ENCODE measurements at places on chromosomes 12 and 14.

GRCh38 chr12:93089805-93090569 lies 160.9 kb upstream of the EEA1 start:
- DNase-seq = no peak

DNA sequence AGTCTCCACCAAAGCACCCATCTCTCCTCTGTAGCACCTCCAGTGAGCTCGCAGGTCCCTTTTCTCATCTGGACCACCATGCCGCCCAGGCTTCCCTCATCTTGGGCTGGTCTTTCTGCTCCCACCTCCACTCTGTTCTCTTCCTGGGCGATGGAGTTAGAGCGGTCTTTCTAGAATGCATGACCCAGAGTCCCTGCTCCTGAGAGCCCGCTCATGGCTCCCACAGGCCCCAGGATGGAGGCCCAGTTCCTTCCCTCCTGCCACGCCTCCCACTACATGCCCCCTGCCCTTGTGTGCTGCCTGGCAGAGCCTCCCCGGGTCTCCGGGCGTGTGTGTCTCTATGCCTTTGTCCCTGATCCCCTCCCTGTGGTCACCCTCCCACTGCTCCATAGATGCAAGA lies 100.7 kb upstream of the RTL1 start:
- no peak for DNase-seq

DNA sequence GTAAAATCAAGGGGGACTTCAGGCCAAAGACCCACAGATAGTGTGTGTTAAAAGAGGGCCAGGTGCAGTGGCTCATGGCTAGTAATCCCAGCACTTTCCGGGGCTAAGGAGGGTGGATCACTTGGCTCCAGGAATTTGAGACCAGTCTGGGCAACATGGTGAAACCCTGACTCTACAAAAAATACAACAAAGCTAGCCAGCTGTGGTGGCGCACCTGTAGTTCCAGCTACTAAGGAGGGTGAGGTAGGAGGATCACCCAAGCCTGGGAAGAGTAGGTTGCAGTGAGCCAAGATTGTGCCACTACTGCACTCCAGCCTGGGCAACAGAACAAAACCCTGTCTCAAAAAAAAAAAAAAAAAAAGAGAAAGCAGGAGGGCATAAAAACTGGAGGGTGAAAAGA lies 8.5 kb downstream of the VCPKMT start:
- no peak for DNase-seq

DNA sequence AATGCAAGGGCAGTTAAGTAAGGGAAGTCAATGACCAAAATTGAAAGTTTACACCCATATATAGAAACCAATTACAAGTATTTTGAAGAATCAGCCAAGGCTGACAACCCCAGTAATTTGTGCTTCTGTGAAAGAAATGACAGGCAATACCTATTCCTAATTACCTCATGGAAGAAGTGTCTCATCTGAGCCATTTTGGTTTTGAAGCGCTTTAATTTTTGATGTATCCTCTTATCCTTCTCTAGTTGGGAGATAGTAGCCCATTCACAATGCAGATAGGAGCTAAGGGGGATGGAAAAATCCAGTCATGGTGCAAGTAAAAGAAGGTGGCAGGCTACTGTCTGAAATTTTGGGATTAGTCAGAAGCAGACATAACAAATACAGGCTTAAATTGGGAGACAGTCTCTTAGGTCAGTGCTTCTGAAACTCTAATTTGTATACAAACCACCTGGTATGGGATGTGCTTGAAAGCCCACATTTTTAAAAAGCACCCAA lies 30.4 kb upstream of the SUPT16H start:
- DNase-seq = no peak

Measured in T-cell (primary cell).